ENCODE measurements at places on chromosomes 1 and 21.

- DNase-seq = no peak
These were observed 25.7 kb downstream of the RPRD2 start for GRCh38 chr1:150389650-150390049.

DNA sequence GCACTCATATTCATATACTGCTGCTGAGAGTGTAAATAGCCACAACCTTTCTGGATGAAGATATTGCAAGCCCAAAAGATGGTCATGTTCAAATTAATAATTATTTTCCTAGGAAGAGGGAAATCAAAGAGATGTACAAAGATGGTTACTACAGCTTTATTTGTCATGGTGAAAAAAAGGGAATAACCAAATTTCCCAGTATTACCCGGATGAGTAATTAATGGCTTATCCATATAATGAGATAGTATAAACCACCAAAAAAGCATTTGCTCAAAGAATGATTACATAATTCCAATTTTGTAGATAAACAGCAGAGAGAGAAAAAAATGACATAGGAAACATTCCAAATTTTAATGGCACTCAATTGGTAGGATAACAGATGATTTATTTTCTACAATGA, 165.6 kb downstream of the C1orf21 start:
- no peak for DNase-seq

DNA sequence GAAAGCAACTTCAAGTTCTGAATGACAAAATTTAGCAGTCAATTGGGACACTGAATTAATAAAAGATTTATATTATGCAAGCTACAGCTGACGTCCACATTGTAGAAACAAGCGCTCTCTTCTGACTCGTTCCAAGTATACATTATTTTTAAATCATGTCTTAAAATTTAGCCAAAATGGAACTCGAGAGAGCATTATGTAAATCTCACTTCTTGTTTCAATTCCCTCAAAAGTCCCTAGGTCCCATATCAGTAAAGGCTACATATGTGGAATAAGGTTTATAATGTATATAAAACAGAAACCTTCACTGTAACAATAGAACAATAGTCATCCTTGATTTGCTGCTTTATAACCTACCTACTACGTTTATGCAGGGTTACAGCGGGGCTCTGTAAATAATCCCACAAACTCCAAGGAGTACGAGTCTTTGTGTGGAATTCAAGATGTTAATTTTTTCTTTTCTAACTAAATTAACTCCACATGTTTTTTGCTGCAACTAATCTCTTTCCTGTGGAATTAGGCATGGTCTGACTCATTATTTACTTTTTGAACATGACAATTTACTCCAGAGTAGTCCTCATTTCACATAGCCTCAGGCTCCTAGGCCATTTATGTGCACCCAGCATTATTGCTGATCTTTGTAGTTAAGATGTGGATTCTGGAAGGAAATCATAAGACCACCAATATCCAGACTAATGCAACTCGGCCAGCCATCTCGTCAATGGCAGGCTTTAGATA, 785.1 kb downstream of the LTN1 start:
- no peak for DNase-seq

DNA sequence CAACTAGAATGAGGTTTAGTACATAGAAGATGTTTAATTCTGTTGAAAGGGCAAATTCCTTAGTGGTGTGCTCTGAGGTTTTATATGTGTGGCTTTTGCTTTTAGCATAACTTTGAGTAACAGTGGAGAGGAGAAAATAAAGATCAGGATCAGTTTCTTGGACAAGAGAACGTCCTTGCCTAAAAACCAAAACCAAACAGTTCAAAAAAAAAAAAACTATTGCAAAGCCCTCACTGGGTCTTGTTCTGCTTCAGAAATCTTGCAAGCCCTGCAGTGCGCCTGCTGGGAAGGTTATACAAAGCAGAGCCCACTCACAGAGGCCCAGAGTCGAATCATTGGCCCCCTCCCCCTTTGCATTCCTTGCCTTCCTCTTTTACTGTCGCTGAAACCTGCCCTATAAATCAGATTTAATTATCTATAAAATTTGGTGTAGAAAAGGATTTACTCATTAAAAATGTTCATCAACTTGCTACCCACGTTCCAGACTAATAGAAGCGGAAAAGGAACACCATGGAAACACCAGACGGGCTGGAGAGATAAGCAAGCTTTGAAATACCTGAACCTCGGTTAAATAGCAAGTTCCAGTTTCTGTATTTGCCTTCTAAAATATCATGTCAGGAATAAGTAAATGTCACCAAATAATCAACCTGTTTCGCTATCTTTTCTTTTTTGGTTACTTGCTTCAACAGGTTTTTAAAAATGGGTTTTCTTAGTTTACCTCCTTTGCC, 201.6 kb upstream of the PTBP2 start:
- no peak for DNase-seq

GRCh38 chr1:186112280-186112679, 262.8 kb downstream of the TPR start:
- no peak for DNase-seq

GRCh38 chr21:41322496-41323382, 6.1 kb downstream of the FAM3B start:
- no peak for DNase-seq

GRCh38 chr21:44568261-44568660, 5.3 kb upstream of the KRTAP10-4 start:
- DNase-seq = no peak

All from CD4-positive, alpha-beta T cell treated with Interleukin-4 for 4 hours (primary cell).